ENCODE measurements at places on chromosomes 7 and 10.

DNA sequence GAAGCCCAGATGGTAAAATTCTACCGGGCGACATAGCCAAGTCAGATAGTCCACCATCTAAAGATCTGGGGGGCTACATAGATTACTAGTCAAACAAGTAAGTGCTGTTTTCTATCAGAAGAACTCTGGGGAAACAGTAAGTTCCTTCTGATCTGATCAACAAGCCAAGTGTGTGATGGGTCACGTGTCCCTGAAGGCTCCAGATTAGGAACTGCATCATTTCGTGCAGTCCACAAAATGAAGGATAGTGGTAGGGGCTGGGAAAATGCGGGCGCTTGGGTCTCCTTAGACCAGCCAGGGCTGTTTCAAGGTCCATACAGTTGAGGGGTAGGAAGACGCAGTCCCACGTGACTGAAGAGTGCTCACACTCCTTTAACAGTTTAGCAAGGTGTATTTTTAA is 1.8 kb upstream of the CHN2 start:
- no peak for DNase-seq

GRCh38 chr10:96496281-96496925 is 17.3 kb downstream of the TLL2 start:
- DNase-seq = peak; percentile 25

DNA sequence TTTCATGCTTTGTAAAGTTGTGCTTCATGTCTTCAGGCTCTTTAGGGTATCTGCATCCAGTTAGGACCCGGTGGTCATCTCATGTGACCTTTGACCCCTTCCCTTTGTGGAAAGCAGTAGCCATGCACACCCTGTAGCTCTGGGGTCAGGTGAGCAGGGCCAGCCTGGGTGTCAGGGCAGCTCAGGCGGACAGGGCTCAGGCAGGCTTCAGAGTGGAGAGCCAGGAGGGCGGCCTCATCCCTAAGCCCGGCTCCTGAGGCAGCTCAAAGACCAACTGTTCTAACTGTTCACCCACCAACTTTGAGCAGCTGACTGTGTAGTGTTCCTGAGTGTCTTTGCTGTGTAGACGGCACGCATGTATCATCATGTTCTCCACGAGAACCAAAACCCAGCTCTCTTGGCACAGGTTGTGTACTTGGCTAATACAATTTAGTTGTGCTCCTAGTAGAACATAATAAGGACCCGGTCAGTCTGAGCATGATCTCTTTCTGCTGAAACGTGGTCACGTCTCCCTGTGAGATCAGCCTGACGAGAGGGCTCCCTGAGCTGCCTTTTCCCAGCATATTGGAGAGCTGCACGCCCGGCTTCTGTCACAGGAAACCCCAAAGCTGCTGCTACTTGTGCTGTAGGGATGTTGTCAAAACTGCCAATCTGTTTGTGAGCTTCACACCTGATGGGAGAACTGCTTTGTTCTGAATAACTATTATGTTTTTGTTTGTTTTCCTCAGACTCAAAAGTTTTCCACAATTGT is 30.0 kb downstream of the EEPD1 start:
- DNase-seq = no peak

DNA sequence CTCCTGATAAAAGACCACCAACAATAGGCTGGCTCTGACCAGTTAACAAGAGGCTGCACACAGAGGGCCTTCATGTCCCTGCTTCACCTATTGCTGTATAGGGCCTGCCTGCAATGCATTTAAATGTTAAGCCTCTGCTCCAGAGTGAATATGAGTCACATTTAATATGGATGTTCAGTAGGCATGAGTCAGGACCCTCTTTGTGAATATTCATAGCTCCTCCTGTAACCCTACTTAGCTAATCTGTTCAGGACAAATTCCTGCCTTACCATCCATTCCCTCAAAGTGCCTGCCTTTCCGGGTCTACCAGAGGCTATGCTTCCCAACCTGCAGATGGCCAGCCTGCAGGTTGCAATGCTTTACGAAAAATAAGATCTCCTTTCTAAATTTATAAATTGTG is 32.5 kb downstream of the ARHGAP22 start:
- DNase-seq = no peak

DNA sequence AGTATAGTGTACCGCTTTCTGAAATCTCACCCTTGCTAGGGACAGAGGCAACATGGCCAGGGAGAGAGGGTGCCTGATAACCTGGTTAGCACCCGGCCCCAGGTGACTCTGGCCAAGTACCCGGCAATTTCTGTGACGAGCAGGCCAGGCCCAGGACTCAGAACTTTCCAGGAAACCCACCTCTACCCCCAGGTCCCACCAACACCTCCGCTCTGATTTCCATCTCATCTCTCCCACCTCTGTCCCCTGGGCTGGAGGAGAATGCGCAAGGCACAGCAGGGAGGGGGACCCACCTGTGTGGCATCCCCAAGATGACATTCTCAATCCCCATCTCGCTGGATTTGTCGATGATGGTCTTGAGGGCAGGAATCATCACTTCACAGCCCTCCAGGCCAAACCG is 11.6 kb downstream of the OGDHL start:
- DNase-seq = no peak

- no peak for DNase-seq
These were observed 201.4 kb upstream of the NRP1 start for GRCh38 chr10:33535866-33536265.

- peak; percentile 77 for DNase-seq
These were observed 2.9 kb upstream of the HMX3 start for GRCh38 chr10:123132576-123133477.

- DNase-seq = no peak
These were observed 176.4 kb upstream of the ANK3 start for GRCh38 chr10:60566096-60566495.

- no peak for DNase-seq
These were observed 35.1 kb downstream of the RTKN2 start for GRCh38 chr10:62233356-62234076.

- no peak for DNase-seq
These were observed 461.9 kb downstream of the PLXNA4 start for GRCh38 chr7:132114411-132114810.

DNA sequence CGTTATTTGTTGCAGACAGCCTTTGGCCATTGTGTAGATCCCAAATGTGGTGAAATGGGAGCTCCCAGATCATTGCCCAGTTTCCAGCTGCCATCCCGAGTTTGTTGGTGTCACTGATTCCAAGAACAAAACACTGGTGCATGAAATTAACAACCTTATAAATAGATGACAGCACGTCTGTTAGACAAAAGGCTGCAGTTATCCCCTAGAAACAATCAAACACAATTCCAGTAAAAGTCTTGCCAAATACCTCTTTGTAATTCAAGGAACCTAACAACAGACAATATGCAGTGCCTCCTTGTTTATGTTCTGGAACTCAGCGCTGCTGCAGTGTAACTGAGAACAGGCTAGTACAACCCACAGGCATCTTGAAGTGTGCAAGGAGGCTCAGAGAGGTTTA is 404.5 kb downstream of the PAXIP1 start:
- DNase-seq = no peak

DNA sequence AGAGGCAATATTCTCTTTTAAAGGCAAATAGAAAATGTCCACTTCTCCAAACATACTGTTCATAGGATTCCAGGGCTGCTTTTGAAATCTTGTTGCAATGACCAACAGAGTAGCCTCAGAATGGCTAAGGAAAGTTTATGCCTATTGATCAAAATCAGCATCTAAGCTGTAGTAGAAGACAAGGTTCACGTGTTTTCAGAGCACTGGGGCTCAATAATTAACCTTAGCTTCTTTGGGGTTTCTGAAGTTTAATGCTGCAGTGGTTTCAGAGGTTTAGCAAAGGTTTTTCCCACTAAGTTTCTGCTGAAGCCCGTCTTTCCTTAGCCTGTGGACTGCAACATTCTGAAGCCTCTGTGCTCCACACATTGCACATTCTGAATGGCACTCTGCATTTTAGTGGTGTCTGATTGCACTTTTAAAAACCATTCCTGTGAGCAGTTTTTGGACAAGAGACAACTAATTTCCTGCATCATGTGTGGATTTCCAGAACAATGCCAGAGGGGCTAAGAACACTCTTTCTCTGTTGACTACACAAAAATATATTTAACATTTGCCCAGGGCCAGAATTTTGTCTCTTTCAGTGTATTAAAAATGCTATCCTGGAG is 342.5 kb downstream of the PTEN start:
- DNase-seq = no peak

GRCh38 chr10:72336259-72337038 is 18.3 kb downstream of the DNAJB12 start:
- no peak for DNase-seq

GRCh38 chr10:110324201-110324804 is 19.6 kb upstream of the SMNDC1 start:
- no peak for DNase-seq

GRCh38 chr7:90788052-90788451 is 191.9 kb downstream of the CDK14 start:
- DNase-seq = no peak

- no peak for DNase-seq
These were observed 11.9 kb downstream of the ANTXRL start for GRCh38 chr10:46298477-46299285.

DNA sequence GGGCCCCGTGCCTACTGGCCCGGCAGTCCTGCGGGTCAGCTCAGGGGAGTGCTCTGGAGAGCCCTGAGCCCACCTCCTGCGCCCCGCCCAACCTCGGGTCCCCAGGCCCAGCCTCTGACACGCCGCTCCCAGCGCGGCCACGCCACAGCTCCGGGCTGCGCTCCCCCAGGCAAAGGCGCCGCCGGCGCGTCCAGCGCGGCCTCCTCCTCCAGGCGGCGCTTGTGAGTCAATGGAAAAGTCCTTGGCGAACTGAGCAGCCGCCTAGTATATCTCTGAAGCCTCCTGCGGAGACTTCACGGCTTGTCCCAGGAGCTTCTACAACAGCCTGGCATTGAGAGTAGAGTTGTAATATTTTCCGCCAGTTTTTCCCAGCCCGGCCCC is 29.5 kb upstream of the BMS1 start:
- peak; percentile 77 for DNase-seq
